Stimulated activated CD4-positive, alpha-beta T cell treated with anti-CD3 and anti-CD28 coated beads, Interleukin-12 subunit alpha, Interleukin-12 subunit beta, amount 100 ng/mL, for 4 hours (primary cell): ENCODE measurements at places on chromosomes 6 and 20.

- DNase-seq, result no peak
Observed at GRCh38 chr6:11947063-11947462, 65.0 kb upstream of the HIVEP1 start.

- DNase-seq, result no peak
Observed at GRCh38 chr20:8721098-8721497, 347.8 kb upstream of the PLCB4 start.

DNA sequence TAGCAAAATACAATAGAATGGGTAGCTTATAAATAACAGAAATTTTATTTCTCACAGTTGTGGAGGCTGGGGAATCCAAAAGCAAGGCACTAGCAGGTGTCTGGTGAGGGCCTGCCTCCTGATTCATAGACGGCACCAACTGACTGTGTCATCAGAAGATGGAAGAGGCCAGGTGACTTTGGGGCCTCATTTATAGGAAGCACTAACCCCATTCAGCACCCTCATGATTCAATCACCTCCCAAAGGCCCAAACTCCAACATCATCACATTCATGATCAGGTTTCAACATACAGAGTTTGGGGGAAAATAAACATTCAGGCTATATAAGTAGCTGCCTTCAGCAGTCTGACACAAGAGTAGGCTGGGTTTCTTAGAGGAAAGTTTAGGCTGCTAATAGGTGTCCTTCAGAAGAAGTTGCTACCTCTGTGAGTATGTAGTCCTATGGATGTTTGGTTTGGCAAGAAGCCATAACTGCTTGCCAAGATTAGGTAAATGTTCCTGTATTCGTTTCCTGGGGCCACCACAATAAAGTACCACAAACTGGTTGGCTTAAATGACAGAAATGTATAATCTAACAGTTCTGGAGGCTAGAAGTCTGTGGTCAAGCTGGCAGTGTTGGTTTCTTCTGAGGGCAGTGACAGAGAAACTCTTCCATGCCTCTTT is 48.8 kb downstream of the NT5E start:
- no peak for DNase-seq

GRCh38 chr6:28413681-28414080 is 14.1 kb upstream of the ZSCAN12 start:
- no peak for DNase-seq

- no peak for DNase-seq
Observed at GRCh38 chr20:56897318-56897957, 268.3 kb downstream of the TFAP2C start.

DNA sequence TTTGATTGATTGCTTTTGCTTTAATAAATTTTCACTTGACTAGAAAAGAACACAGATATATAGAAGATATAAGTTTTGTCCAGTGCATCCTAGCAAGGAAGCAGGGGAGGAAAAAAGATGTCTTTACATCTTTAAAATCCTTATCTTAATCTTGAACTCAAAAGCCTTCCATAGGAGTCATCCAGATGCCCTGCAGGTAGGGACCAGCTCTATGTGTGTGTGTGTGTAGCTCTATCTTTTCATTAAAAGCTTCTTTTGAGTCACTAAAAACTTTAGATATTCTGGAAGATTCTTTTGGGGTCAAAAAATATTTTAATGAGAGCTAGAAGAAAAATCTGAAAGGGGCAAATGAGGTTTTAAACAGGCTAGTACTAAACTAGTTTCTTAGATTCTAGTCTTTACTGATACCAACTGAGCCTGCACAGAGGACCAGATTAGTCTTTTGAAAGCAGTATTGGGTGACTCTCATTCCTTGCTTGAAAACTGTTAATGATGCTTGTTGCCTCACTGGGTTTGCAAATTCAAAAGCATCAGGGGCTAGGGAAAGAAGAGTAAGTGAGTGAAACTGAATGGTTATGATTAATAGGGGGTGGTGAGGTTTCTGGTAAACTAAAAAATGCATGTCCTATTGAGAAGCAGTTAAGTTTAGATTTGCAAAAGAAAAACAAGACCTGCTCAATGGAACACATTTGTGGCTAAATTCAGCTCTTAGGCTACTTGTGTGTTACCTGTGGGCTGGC is 40.6 kb upstream of the JAG1 start:
- no peak for DNase-seq

DNA sequence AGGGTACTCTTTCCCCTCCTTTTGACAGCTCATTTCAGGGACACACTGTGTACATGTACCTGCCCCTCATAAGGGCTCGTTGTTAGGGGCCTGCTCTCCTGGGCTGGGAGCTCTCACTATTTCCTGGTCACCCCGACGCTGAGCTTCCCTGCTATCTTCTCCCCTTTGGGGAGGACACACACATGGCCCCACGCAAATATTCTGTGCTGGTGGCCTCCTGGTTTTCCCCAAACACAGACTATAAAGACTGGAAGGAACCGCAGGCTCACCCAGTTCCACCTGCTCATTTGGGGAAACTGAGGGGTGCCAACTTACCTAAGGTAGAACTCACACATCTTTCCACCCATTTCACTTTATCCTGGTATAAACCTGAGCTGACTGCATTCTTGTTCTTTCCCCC is 301.4 kb upstream of the SUPT3H start:
- DNase-seq, result no peak

GRCh38 chr6:127403636-127404035 is 55.6 kb downstream of the KIAA0408 start:
- DNase-seq, result no peak

GRCh38 chr6:20119485-20119884 is 92.8 kb downstream of the MBOAT1 start:
- no peak for DNase-seq

DNA sequence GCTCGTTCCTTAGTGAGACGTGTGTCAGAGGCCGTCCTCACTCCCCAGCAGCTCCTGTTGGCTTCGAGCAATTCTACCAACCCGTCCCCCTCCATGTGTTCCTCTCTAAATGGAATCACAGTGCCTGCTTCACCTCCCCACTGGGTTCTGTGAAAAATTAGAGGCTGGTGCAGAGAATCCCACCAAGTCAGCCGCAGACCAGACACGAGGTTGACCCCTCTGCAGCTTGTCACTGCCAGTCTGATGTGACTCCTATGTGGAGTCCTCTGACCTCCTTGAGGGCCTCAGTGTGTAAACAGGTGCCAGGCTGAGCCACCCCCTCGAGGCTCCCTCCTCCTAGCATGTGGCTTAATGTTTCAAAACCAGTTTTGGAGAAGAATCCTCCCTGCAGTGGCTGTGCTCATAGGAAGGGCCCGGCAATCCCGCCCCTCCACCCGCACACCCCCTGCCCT is 12.6 kb upstream of the IRF4 start:
- no peak for DNase-seq

GRCh38 chr6:71194724-71195123 is 93.9 kb upstream of the OGFRL1 start:
- DNase-seq, result no peak

GRCh38 chr6:130027948-130028347 is 9.6 kb downstream of the L3MBTL3 start:
- no peak for DNase-seq

DNA sequence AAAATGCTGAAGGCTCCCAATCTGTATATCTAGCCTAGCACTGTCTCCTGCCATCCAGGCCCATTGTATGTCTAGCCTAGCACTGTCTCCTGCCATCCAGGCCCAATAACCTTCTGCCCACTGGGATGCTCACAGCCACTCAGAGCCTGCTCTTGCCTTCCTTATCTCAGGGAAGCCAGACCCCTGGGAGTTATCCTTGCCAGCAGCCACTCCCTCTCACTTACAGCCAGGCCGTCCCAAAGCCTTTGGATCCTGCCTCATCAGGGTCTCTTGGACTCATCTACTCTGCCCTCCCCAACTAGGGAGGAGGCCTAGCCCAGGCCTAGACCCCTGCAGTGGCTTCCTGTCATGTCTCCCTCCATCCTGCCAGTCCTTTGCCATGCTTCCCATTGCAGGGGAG is 37.3 kb downstream of the KIF3B start:
- DNase-seq, result no peak

GRCh38 chr6:164442572-164442971 is 866.8 kb downstream of the C6orf118 start:
- no peak for DNase-seq

DNA sequence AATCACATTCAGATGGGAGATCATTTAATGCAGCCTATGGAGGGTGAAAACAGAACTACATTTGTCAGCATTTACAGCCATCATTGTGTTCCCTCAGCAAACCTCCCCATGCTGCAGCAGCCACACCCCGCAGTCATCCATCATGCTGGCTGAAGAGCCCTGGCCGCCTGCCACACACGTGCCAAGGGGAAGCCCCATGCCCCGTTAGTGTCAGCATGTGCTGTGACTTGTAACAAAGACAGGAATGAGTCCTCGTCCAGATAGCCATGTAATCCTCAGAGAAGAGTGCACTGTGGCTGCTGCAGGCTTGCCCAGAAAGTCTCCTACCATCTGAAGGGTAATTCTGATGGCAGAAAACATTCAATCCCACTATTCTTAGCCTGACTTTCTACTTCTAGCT is 1097.8 kb downstream of the KIF16B start:
- no peak for DNase-seq

DNA sequence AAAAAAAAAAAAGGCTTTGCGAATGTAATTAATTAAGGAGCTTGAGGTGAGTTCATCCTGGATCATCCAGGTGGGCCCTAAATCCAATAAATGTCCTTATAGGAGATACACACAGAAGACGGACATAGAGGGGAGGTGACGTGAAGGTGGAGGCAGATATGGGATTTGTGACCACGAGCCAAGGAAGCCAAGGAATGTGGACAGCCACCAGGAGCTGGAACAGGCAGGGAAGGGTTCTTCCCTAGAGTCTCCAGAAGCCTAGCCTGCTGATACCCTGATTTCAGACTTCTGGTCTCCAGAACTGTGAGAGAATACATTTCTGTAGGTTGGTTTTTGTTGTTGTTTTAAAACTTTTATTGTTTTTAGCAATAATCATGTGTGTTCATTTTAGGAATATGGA is 6.7 kb upstream of the ATRN start:
- DNase-seq, result no peak

GRCh38 chr6:75183099-75183541 is 22.7 kb downstream of the COL12A1 start:
- no peak for DNase-seq

- no peak for DNase-seq
Observed at GRCh38 chr20:36584018-36584481, 10.7 kb downstream of the TGIF2 start.

GRCh38 chr20:58613061-58613854 is 37.8 kb upstream of the STX16 start:
- no peak for DNase-seq

GRCh38 chr6:5989141-5989723 is 17.5 kb downstream of the NRN1 start:
- no peak for DNase-seq

DNA sequence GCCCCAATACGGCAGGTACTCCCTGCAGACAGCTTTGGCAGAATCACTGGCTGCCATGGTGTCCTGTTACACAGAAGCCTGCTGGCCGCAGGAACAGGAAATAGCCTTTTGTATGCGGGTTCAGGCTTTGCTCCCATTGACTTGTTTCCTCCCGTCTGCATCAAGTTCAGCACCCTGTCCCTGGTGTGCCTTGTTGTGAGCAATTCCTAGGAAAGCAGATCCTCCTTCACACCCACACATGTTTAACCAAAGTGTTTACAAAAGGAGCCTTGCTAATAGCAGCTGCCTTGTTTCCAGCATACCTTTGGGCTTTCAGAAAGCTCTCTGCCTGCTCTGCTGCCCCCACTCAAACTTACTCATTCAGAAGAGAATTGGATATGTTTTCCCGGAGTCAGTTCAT is 127.2 kb upstream of the SUPT3H start:
- DNase-seq, result no peak

DNA sequence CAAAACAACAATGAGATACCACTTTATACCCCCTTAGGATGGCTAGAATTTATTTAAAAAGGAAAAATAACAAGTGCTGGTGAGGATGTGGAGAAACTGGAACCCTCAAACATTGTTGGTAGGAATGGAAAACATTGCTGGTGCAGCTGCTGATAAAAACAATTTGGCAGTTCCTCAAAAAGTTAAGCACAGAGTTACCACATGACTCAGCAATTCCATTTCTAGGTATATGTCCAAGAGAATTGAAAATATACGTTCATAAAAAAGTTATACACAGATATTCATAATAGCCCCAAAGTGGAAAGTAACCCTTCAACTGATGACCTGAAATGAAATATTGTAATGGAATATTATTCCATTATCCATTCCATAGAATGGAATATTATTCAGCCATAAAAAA is 55.0 kb downstream of the CD83 start:
- DNase-seq, result no peak

DNA sequence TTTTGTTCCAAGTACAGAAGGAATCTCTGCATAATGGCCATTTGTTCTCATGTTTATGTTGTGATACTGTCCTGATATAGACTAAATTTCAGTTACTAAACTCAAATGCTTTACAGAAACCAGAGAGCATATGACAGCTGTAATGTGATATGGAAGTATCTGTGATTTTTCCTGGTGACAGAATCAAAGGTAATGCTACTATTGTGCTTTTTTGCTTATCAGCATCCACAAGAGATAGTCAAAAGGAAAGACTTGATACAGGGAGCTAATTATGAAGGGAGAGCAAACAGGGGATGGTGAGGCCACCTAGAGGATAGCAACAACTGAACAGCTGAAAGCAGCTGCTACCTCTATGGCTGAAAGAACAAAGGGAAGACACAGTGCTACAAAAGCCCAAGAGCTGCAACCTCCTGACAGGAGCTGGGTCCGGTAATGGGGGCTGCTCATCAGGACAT is 181.4 kb downstream of the PHF3 start:
- DNase-seq, result no peak

DNA sequence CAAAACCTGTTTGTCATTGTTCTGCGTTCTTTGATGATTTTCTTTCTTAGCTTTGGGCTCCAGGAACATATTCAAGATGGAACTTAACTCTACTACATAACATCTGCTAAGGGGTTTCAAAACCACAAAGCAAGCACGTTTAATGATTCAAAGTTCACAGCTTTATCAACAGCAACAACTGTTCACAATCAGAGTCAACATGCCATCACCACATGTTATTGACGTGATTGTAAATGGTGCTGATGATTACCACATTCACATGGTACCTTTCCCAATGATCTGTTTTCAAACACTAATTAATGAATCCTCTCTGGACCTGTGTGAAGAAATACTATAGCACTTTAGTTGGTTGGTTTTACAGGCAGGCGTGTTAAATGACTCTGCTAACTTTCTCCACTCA is 180.6 kb upstream of the CEP162 start:
- DNase-seq, result no peak

DNA sequence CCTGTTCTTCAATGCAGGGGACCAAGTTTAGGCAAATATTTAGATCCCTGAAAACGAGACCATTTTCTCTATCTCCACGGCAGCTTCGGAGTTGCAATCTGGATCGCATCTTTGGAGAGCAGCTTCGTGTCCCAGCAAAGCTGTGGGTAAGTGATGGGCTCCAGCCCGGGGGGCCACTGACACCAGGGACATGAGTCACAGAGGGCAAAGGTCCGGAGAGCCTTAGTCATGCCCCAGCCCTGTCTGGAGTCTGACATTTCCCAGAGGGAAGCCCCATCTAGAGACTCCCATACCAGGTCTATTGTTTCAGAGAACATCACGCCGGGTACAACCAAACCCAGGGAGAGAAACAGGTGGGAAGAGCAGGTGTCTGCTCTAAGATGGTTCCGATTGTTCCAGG is 95.9 kb downstream of the NFATC2 start:
- no peak for DNase-seq

GRCh38 chr6:112416866-112417265 is 69.7 kb downstream of the RFPL4B start:
- DNase-seq, result no peak

- DNase-seq, result no peak
Observed at GRCh38 chr6:9112544-9112943, 677.2 kb upstream of the SLC35B3 start.

- DNase-seq, result no peak
Observed at GRCh38 chr6:11214084-11214833, 18.2 kb downstream of the NEDD9 start.

GRCh38 chr6:167819576-167819975 is 7.1 kb upstream of the AFDN start:
- no peak for DNase-seq
